ENCODE measurements at places on chromosomes 3 and 15.

- H3K36me3 ChIP-seq = peaks cover 68% of the 10 kb centered on the region
- H3K4me1 ChIP-seq = peaks cover 21% of the 10 kb centered on the region
- no peaks in the 10 kb centered on the region for H3K27me3 ChIP-seq
- H3K27ac ChIP-seq = no peak overlapping the region
- no peak for DNase-seq
These were observed 10.4 kb downstream of the THBS1 start for GRCh38 chr15:39591141-39591895.

- DNase-seq = no peak
- no peaks in the 10 kb centered on the region for H3K36me3 ChIP-seq
- peaks cover 6% of the 10 kb centered on the region for H3K4me1 ChIP-seq
These were observed 6.8 kb upstream of the MFSD1 start for GRCh38 chr3:158794936-158795518.

- DNase-seq = no peak
- H3K4me1 ChIP-seq = peaks cover 51% of the 10 kb centered on the region
- H3K4me3 ChIP-seq = no peak overlapping the region
- H3K36me3 ChIP-seq = no peaks in the 10 kb centered on the region
- H3K27me3 ChIP-seq = peaks cover 5% of the 10 kb centered on the region
These were observed 15.0 kb downstream of the DENND4A start for GRCh38 chr15:65777053-65777452.

GRCh38 chr3:81375921-81376320 is 385.5 kb downstream of the GBE1 start:
- no peak for DNase-seq
- H3K36me3 ChIP-seq = no peaks in the 10 kb centered on the region
- no peak overlapping the region for H3K27ac ChIP-seq
- no peaks in the 10 kb centered on the region for H3K27me3 ChIP-seq

- no peaks in the 10 kb centered on the region for H3K4me1 ChIP-seq
- no peak overlapping the region for H3K27ac ChIP-seq
- no peak overlapping the region for H3K4me3 ChIP-seq
- no peaks in the 10 kb centered on the region for H3K27me3 ChIP-seq
These were observed 16.1 kb upstream of the LYSMD4 start for GRCh38 chr15:99749386-99749785.

- H3K27me3 ChIP-seq = peaks cover 3% of the 10 kb centered on the region
- no peak overlapping the region for H3K4me3 ChIP-seq
- H3K27ac ChIP-seq = peak overlapping the region; percentile 45
- DNase-seq = no peak
- H3K36me3 ChIP-seq = peaks cover 3% of the 10 kb centered on the region
These were observed 4.5 kb downstream of the EIF3J start for GRCh38 chr15:44541282-44541958.

DNA sequence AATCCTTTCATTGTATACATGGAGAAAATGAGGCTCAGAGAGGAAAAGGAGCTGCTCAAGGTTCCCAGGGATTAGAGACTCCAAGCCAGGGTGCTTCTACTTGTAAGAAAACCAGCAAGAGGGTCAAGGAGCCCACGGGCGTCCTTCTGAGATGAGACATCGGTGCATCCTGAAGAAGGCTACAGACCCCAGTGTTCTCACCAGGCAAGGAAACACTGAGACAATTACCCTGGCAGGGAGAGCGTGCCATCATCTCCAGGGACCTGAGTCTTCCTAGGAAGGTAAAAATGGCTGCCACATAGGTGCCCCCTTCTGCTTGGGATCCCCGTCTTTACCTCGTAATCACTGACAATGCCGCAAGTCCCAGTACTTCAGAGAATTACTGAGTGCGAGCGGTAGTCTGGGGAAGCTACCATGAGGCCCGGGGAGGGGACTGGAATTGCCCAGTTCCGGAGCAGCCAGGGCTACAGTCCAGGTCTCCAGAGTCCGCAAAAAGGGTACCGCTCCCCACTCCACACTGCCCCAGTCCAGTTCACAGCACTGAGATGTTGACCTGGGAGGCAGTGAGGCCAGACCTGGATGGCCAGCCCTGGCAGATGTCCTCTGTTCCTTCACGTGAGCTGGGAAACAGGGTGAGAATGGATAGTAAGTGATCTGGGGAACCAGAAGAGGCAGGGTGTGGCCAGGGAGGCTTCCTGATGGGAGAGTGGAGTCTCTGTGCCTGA is 164.7 kb upstream of the SMAD3 start:
- DNase-seq = no peak
- peaks cover 4% of the 10 kb centered on the region for H3K27me3 ChIP-seq
- no peaks in the 10 kb centered on the region for H3K4me1 ChIP-seq
- H3K4me3 ChIP-seq = no peak overlapping the region
- no peaks in the 10 kb centered on the region for H3K36me3 ChIP-seq
- no peak overlapping the region for H3K27ac ChIP-seq

DNA sequence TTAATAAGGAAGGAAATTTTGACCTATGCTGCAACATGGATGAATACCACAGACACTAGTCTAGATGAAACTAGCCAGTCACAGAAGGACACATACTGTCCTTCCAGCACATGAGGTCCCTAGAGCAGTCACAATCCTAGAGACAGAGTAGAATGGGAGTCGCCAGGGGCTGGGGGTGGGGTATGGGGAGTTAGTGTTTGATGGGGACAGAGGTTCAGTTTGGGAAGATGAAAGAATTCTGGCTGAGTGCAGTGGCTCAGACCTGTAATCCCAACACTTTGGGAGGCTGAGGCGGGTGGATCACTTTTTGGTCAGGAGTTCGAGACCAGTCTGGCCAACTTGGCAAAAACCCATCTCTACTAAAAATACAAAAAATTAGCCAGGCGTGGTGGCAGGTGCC is 99.2 kb downstream of the TPRA1 start:
- DNase-seq = no peak
- no peak overlapping the region for H3K27ac ChIP-seq
- H3K36me3 ChIP-seq = no peaks in the 10 kb centered on the region
- peaks cover 16% of the 10 kb centered on the region for H3K27me3 ChIP-seq
- H3K4me3 ChIP-seq = no peak overlapping the region

DNA sequence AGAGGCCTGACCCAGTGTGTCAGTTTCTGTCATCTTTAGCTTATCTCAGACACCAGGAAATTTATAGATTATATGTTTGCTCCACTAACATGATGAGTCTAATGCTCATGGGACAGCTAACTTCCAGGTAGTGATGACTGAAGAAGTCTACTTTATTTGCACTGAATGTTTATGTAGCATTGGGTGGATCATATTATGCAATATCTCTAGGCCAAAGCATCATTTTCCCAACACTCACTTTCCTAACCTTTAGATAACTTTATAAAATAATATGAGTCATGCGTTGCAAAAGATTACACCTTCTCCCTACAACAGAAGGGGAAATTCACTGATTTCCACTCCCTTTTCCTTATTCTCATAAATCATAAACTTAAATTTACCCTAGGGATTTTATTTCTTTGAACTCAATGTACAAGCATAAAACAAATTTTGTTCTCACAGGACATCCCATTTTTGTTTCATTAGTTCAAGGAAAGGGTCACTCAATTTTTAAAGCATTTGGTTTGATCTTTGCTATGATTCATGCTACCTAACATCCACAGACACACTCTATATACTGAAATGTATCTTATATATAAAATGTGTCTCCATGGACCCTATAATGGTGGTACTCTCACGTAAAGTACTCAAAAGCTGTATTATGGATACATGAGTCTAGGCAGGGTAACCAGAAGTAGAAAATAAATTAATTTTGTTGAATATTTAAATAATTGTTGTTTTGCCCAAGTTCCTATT is 225.2 kb downstream of the WDR72 start:
- H3K27me3 ChIP-seq = no peaks in the 10 kb centered on the region
- H3K4me1 ChIP-seq = no peaks in the 10 kb centered on the region
- no peak for DNase-seq
- no peaks in the 10 kb centered on the region for H3K36me3 ChIP-seq

GRCh38 chr15:80902298-80902801 is 87.3 kb downstream of the MESD start:
- no peaks in the 10 kb centered on the region for H3K27me3 ChIP-seq
- H3K27ac ChIP-seq = no peak overlapping the region
- no peaks in the 10 kb centered on the region for H3K36me3 ChIP-seq
- no peak for DNase-seq
- H3K4me1 ChIP-seq = no peaks in the 10 kb centered on the region

GRCh38 chr15:57079931-57080620 is 161.6 kb downstream of the TCF12 start:
- H3K27me3 ChIP-seq = no peaks in the 10 kb centered on the region
- no peaks in the 10 kb centered on the region for H3K36me3 ChIP-seq
- H3K4me1 ChIP-seq = peaks cover 43% of the 10 kb centered on the region

Measured in immature natural killer cell (primary cell).